SK-N-SH (cell line): ENCODE measurements at places on chromosomes 6 and 20.

DNA sequence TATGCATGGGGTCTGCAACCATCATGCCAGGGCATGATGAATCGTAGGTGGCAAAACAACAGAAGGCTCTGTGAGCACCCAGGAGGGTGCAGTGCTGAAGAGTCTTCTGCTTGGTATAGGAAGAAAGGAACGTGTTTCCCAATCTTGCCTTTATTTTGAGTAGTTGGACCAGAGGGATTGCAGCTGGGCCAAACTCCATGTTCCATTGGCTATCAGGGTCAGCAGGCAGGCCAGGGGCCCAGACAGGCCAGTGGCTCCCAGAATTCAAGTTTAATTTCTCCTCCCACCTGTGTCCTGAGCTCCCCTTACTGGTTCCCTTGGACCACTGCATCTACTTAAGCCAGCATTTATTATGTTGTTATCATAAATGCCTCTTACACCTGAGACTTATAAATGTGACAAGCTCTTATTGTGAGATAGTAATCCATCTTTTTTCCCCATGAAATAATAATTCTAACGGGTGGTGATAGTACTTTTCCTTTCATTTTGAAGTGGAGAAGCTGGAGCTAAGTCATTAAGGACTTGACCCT lies 918 bp upstream of the TRIM38 start:
- DNase-seq, result no peak

GRCh38 chr6:11341867-11342266 lies 109.4 kb upstream of the NEDD9 start:
- no peak for DNase-seq

DNA sequence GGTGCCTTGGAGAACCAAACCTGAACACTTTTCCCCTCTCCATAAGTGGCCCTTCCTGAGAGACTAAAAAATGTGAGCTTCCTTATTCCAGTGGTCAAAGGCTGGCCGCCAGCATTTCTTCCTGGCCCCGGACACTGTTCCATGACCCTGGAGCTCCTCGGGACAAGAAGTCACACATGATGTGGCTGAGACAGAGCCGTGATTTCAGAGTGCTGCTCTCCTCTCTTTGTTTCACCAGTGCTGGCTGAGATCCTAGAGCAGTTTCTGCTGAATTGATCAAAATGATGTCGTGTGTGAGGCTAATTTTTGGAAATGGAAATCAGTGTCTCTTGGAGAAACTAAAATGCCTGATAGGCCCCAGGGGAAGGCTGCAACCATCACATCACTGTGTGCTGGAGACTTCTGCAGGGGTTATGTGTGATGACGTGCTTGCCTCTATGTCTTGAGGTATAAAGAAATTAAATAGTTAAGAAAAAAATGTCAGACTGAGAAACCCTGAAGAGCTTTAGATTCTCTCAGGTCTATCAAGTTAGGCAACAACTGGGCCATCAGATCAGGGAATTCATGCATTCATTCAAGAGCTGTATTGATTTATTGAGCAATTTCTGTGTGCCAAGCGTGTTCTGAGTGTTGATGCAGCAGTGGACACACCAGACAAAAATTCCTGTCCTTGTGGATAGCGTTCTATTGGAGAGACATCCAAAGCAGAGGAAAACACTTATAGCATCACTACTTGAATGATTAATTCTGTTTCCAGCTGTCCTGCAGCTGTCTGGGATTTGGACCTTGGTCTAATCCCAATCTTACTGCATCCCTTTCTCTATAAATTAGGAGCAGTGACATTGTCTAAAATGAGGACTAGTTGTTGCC lies 72.7 kb upstream of the CCN6 start:
- DNase-seq, result no peak

- DNase-seq, result no peak
These were observed 37.3 kb downstream of the RREB1 start for GRCh38 chr6:7144872-7145584.

DNA sequence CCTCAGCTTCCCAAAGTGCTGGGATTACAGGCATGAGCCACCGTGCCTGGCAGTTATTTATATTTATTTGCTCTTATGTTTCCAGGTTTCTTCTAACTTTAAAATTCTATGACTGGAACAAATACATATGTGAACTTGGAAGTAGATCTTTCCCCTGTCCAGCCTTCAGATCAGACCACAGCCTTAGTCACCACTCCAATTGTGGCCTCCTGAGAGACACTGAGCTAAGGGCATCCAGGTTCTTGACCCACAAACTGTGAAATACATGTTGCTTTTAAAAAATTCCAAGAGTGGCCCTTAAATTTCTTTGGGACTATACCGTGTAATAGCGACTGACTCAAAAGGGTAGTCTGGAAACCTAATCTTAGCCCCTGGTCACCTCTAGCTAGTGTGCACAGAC lies 1.5 kb upstream of the ADGRG6 start:
- DNase-seq, result no peak

DNA sequence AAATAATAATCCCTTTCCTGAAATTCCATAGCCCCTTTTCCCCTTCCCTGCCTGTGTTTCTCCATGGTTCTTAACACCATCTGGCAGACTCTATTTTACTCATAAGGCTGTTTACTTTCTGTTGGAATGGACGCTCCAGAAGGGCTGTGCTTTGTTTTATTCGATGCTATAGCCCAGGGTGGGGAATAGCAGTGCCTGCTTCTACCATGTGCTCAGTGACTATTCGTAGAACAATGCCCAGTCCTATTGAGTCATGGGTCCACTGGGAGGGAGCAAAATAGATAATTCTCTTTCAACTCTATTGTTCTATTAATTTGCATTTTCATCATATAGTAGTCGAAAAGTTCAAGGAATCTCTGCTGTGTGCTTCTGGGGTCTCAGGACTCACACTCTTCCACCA lies 565.1 kb downstream of the C6orf118 start:
- no peak for DNase-seq

DNA sequence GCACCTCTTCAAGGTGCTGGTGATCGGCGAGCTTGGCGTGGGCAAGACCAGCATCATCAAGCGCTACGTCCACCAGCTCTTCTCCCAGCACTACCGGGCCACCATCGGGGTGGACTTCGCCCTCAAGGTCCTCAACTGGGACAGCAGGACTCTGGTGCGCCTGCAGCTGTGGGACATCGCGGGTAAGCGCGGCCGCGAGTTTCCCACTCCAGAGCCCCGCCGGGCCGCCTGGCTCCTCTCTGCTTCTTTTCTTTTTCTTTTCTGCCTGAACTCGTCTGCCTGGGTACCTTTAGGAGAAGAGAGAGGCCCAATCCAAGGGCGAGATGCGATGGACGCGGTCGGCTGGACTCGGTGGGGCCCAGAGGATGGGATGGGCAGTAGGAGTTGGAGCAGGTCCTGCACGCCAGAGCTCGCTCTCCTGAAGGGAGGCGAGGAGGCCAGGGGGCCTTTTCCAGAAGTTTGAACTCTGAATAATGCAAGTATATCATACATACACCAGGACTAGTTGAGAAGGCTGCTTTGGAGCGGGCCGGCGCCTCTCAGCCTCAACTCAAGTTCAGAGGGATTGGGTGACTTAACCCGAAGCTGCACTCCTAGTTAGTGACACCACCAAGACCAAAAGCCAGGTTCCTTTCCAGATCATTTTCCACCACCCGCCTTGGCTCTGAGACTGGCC lies 445 bp downstream of the RAB32 start:
- no peak for DNase-seq

GRCh38 chr6:167409079-167409478 lies 84.2 kb downstream of the TTLL2 start:
- no peak for DNase-seq

DNA sequence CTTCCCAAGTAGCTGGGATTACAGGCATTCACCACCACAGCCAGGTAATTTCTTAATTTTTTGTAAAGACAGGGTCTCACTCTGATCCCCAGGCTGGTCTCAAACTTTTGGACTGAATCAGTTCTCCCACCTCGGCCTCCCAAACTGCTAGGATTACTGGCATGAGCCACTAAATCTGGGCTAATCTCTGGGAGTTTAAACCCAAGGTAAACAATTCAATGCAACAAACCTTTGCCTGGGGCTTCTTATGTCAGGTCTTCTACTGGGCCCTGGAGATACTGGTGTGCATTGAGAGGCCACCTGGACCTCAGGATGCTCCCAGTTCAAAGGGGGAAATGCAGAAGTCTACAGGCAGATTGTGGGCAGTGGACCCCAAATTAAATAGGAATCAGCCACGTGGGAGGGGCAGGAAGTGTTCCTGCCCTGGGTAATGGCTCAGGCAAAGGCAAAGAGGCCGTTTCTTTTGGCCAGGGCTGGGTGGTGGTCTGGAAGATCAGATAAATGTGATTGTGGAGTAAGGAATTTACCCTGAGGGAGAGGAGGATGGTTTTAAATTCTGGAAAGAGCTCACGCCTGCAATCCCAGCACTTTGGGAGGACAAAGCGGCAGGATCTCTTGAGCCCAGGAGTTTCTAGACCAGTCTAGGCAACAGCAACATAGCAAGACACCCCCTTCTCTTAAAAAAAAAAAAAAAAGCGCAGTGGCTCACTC lies 1.3 kb upstream of the MYBL2 start:
- DNase-seq, result no peak

GRCh38 chr6:134426623-134427022 lies 108.7 kb upstream of the SGK1 start:
- no peak for DNase-seq

- peak; percentile 9 for DNase-seq
These were observed 517.8 kb upstream of the FLRT3 start for GRCh38 chr20:14855171-14855570.

DNA sequence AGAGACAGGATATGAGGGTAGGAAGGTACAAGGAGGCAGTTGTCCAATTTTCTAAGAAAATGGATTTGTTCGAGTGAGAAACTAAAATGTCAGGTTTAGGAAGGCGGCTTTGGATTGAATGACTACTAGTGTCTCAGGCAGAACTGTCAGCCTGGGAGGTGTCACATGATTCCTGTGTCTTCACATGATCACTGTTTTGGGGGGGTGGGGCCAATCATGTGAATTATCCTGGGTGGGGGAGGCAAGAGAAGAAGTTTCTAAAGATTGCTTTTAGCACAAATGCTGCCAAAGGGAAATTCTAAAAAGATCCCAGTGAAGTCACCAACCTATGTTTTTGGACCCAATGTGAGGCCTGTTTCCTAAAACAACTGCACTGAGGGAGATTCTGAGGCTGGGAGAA lies 2.3 kb downstream of the SIRPA start:
- DNase-seq, result no peak

DNA sequence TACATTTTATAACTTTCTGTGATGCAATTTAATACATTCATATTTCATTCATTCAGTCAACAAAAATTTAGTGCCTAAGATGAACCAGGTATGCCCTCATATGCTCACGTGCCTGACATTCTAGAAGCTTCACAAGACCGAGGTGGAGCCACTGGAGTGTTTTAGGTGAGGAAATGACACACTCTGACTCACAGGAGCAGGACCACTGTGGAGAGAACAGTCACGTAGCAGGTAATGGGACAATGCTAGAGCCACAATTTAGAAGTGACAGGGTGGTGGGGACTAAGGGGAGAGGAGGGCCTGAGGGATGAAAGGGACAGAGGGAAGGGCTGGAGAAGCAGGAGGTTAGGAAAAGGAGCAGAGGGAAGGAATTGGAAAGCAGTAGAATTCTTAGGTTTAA lies 17.6 kb upstream of the HLA-A start:
- DNase-seq, result no peak

DNA sequence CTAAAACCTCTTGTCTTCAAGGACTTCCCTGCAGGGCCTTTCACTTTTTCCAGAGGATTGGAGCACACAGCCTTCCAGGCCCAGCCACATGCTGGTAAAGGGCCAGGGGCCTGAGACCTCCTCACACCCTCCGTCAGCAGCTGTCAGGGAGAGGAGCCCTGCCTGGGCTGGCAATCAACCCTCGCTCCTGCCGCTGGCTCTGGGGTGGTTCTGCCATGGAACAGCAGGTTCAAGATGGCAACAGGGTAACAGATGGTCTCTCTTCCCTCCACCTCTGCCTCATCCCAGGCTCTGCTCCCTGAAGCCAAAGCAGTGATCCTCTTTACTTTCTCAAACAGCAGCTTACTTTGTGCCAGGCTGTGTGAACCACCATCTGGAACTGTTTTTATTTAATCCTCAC lies 23.8 kb downstream of the PCNA start:
- no peak for DNase-seq

DNA sequence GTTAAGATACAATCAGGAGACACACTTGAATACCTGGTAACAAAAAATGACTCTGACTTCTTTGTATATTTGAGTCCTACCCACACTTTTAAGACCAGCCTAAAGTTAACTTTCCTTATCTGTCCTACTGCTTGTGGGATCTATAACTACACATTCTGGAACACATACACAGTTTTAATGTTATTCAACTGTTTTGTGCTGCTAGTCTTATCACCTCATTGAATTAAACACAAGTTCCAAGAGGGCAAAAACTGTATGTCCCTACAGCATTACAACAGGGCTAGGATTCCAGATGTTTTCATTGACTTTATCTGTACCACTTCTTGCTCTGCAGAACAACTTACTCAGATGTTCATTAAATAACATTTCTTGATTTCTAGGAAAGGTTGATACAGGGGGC lies 2.8 kb downstream of the HMGN3 start:
- no peak for DNase-seq

DNA sequence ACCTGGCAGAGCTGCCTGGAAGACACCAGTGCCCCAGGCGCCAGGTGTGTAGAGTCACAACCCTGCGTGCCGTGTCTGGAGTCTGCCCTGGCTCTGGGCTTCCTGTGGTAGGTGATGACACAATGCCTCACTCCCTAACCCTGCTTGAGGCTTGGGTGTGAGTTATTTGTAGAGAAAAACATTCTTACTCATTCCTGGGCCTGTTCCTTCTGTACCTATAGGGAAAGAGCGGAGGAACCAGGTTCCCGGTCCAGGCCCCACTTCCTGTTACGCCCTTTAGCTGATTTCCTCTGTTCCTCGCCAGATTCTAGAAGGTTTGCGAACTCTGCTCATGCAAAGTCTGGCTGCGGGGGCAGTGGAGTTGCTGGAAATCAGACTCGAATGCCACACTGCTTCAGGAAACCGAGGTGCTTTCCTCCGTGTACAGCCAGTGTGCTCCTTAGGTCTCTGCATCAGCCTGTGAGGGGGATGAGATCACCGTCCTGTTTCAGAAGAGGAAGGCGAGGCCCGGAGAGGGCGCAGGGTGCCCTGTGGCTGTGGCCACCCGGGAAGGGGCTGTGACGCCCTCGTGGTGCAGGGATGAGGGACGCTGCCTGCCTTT lies 67.1 kb upstream of the DUSP22 start:
- no peak for DNase-seq

DNA sequence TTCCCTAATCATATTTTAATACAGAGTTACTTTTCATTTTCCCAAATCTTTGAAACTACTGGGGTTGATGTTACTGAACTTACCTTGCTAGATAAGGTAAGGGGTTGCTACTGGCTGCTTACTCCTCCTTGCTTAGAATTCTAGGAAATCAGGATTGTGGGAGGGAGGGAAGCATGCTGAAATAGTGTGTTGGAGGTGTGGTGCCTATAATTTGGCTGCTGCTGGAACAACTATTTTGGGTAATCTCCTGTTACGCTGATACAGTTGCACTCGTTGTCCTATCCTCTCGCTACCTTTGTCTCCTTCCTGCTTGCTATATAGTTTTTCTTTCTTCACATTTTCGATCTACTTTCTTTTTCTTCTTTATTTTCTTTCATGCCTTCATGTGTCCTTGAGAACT lies 83.7 kb downstream of the BMP2 start:
- no peak for DNase-seq

DNA sequence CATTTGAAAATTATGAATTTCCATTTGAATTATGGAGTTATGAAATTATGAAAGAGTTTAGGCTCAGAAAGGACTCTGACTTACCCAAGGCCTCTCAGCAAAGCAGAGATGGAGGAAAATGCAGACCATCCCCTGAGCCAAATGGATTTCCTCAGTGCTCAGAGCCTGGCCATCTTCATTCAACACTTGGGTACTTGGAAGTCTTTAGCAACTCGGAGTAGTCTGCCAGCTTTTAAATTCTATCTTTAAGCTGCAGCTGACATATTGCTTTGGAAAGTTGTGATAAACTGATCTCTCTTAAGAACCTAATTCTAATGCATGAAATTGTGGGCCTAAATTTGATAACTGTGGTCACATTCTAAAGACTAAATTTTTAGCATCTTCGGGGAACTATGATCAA lies 315.4 kb downstream of the SAMD5 start:
- DNase-seq, result no peak
